ENCODE measurements at places on chromosomes 4 and X. TPM values are rescaled to one million over a fixed set of nuclear protein-coding genes. Genes with fewer than 3 reads are reported as not detected.

GRCh38 chr4:73743795-73744194, 3.4 kb downstream of the CXCL8 start:
- DNase-seq, result no peak

DNA sequence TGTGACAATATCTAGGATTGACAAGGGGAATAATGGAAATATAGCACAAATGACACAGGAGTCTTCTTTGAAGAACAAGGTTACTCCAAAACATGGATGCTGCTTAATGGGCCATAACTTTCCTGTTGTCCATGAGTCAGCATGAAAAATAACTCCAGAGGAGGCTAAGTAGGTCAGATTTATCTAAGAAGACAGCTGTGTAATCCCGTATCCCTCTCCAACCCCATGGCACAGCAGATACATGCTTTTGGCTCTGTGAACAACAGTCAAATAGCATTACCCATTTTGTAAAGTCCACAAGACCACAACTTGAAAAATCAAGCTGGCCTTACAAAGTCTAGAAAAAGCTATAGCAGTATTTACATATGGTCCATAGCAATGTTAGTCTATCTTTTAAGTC, 2.1 kb upstream of the TMEM131L start:
- DNase-seq, result no peak

DNA sequence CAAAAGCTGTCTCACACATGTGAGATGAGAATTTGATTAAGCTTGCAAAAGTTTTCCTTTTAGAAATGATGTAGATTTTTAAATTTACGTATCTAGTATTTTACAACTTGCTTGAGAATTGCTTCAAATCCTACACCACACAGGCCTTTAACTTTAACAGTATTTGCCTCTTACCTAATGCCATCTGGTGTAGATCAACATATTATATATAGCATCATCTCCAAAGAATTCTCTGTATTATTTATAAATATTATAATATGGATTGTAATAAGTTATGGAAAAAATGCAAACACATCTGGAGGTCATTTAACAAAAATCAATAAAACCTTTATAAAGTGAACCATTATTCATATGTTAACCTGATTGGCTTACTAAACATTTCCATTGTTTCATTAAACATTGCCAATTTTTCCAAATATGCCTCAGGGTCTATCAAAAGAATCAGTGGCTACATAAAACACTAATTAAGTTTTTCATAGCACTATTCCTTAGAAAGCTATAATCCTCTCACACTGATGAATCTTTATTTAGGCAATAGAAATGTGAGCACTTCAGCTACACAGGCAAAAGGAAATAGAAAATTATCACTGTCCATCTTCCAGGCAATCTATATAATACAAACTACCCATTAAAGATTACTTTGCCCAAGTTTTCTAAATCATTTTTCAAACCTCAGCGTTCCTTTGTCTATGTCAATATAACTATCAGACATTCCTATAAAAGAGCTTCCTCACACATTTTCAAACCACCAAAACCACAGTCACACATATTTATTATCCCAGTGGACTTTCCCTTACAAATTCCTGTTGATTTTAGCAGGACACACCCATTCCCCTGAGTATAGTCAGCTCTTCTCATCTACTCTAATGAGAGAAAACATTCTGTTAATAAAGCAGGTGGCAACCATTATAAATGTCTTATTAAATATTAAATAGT, 83.5 kb upstream of the INTU start:
- no peak for DNase-seq

- DNase-seq, result no peak
Observed at GRCh38 chr4:60619531-60620305, 580.4 kb upstream of the ADGRL3 start.

- no peak for DNase-seq
Observed at GRCh38 chrX:34659575-34659974, 2.5 kb upstream of the TMEM47 start.

DNA sequence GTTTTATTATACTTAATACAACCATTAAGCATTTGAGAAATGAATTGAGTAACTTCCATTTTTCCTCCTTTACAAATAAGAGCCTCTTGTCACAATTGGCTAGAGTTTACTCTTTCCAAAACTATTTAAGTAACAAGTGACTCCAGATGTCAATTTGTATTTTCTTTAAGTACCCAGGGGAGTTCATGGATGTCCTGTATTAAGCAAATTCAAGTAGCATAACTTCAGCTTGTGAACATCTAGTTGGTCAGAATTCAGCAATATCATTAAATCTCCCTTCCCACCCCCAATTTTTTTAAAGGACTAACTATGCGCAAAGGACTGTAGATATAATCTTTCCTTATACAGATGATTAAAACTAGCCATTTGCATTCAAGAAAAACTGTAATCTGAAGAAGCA, 1.4 kb upstream of the ADGRL3 start:
- no peak for DNase-seq

- DNase-seq, result no peak
Observed at GRCh38 chr4:80295336-80295735, 28.9 kb downstream of the FGF5 start.

DNA sequence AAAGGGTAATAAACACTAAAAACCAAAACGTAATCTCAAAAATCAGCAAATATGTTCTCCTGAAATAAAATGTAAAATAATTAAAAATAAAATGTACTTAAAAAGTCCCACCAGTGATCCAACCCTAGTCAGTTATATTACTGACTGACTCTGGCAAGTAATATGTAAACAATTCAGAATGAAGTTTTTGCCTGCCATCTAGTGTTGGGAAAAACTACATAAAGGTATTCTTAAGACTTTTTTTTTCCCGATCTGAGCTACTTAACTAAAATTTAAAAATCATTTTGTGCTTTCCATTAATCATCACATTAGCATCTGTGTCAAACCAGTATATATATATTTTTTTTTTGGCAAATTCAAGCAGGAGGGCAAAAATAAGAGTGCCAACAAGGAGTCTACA, 24.0 kb downstream of the RCHY1 start:
- DNase-seq, result peak; percentile 29

GRCh38 chr4:116401293-116401692, 684.1 kb downstream of the TRAM1L1 start:
- no peak for DNase-seq

- no peak for DNase-seq
Observed at GRCh38 chr4:85407546-85407945, 67.4 kb upstream of the ARHGAP24 start.

- DNase-seq, result no peak
Observed at GRCh38 chr4:77905651-77906263, 43.1 kb downstream of the MRPL1 start.

The FHDC1 gene
- 4.8 TPM for total RNA-seq

The NR0B1 gene
- total RNA-seq, result not detected

The ARHGAP24 gene
- total RNA-seq, result 2.2 TPM

All from neural progenitor cell (in vitro differentiated cells).